ENCODE measurements at places on chromosomes 4 and X. TPM values are rescaled to one million over a fixed set of nuclear protein-coding genes. Genes with fewer than 3 reads are reported as not detected.

NR3C2 gene
- total RNA-seq, result 34.9 TPM

DCAF8L2 gene
- not detected for total RNA-seq

DNA sequence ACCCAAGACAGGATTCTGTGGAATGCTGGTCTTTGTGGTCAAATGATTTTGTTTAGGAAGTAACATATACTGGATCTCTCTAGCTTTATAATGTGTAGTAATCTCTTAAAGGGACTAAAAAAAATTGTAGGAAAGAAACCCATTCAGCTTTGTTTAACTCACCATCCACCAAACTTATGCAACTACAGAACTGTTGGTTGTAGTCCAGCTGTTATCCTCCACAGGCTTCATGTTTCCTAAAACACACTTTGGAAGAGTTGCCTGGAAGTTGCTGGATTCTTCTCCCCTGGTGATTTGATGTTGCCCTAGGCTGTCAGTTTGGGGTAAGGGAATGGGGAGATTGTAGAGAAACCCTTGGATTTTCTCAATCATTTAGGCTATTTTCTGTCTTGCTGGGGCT is 89.3 kb downstream of the RLIM start:
- no peak for DNase-seq
- H3K27me3 ChIP-seq, result no peaks in the 10 kb centered on the region
- H3K4me1 ChIP-seq, result no peaks in the 10 kb centered on the region
- no peak overlapping the region for H3K27ac ChIP-seq
- H3K36me3 ChIP-seq, result no peaks in the 10 kb centered on the region

- H3K27ac ChIP-seq, result no peak overlapping the region
- H3K27me3 ChIP-seq, result no peaks in the 10 kb centered on the region
- no peaks in the 10 kb centered on the region for H3K4me1 ChIP-seq
- H3K36me3 ChIP-seq, result no peaks in the 10 kb centered on the region
- DNase-seq, result no peak
- no peak overlapping the region for H3K4me3 ChIP-seq
Observed at GRCh38 chrX:66022632-66023384, 17.1 kb downstream of the VSIG4 start.

CHST7 gene
- 10.2 TPM for total RNA-seq

TCEAL3 gene
- 64.0 TPM for total RNA-seq

GRCh38 chrX:7316887-7317286 is 168.9 kb upstream of the PUDP start:
- H3K4me3 ChIP-seq, result no peak overlapping the region
- H3K36me3 ChIP-seq, result no peaks in the 10 kb centered on the region
- no peak for DNase-seq
- H3K27ac ChIP-seq, result no peak overlapping the region

GRCh38 chr4:102339018-102339417 is 6.3 kb downstream of the SLC39A8 start:
- no peak for DNase-seq
- peaks cover 5% of the 10 kb centered on the region for H3K4me1 ChIP-seq
- no peaks in the 10 kb centered on the region for H3K36me3 ChIP-seq
- no peak overlapping the region for H3K27ac ChIP-seq
- no peak overlapping the region for H3K4me3 ChIP-seq

DNA sequence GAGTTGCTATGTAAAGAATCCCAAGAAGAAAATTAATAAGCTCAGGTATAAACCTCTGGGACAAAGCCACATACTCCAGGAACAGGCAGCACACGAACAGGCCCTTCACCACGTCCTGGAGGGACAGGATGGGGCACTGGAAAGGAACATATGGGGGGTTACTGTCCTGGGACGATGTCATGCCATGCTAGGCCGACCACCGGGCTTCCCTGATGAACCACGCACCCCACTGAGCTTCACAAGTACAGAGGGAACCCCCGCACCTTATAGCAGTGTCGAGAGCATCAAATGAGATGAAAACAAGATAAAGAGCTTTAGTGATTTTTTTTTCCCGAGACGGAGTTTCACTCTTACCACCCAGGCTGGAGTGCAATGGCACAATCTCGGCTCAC is 19.1 kb downstream of the NOP14 start:
- H3K4me3 ChIP-seq, result no peak overlapping the region
- no peak for DNase-seq
- H3K4me1 ChIP-seq, result no peaks in the 10 kb centered on the region

CFP gene
- 11.8 TPM for total RNA-seq

DNA sequence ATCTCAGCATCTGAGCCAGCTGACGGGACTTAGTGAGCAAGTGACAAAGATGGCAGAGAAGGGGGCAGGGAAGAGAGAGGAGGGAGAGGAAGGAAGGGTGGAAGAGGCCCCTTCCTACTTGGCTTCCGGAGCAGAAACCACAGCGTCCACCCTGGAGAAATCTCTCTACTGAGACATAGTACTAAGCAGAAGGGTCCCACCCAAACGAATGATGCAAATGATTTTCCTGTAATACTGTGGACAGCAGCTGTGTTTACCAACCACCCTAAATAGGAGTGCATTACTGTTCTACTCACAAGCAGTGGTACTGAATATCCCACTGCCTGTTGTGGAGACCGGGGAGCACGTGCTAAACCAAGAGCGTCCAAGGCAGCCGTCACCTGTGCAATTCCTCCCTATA is 29.4 kb downstream of the DTHD1 start:
- peak; percentile 71 for DNase-seq
- H3K4me1 ChIP-seq, result no peaks in the 10 kb centered on the region

DNA sequence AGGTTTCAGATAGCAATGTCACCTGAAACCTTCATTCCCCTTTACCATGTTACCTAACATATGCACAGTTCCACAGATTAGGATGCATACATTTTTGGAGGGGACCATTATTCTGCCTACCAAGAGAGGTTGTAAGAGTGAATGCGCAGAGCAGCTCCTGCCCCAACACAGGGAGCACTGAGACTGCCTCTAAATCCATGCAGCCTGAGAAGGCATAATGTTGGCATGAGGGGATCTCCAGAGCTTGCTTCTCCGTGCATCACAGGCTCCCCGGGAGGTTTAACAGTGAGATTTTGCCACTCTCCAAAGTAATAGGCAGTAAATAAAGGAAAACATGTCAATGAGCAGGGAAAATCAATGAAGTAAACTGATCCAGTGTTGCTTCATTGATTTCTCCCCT is 410.8 kb downstream of the PCDH7 start:
- no peak overlapping the region for H3K4me3 ChIP-seq
- H3K36me3 ChIP-seq, result no peaks in the 10 kb centered on the region
- no peak overlapping the region for H3K27ac ChIP-seq
- no peaks in the 10 kb centered on the region for H3K4me1 ChIP-seq

DNA sequence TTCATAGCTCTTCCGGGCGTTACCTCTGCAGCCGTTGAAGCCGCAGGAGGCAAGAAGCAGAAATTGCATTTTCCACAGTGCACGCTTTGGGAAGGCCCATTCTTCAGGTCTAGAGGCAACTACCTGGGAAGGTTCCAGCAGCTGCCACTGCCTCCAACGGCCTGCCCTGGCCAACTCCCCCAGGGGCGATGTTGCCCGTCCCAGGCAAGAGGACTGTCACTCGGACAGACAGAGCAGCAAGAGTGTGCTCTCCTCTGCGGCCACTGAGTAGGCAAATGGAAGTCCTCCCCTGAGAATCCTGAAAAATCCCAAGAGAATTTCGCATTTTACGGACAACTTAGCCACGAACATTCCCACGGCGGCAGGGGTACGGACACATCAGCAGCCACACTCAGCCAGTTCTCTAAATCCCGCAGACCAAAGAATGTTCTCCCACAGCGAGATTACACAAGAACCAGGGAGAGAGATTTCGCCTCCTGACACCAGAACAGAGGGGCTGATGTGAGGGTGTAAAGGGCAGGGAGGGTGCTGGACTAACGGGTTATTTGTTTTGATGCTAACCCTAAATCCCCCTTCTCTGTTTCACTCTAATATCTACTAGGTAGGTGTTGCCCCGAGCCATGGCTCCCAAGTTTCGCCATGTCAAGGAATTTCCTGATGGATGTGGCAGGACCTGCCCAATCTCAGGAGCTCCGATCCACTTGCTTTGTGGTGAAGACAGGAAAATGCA is 63.8 kb downstream of the SEPSECS start:
- H3K27ac ChIP-seq, result no peak overlapping the region
- DNase-seq, result no peak
- no peaks in the 10 kb centered on the region for H3K36me3 ChIP-seq
- no peaks in the 10 kb centered on the region for H3K27me3 ChIP-seq
- peaks cover 7% of the 10 kb centered on the region for H3K4me1 ChIP-seq

TMSB15A gene
- total RNA-seq, result not detected

DRD5 gene
- not detected for total RNA-seq

CLRN2 gene
- total RNA-seq, result not detected

SLC6A8 gene
- 36.7 TPM for total RNA-seq

- H3K27me3 ChIP-seq, result no peaks in the 10 kb centered on the region
- H3K36me3 ChIP-seq, result no peaks in the 10 kb centered on the region
- H3K4me1 ChIP-seq, result no peaks in the 10 kb centered on the region
- H3K27ac ChIP-seq, result no peak overlapping the region
- no peak for DNase-seq
Observed at GRCh38 chr4:11805842-11806241, 377.1 kb upstream of the HS3ST1 start.

ERVMER34-1 gene
- not detected for total RNA-seq

DNA sequence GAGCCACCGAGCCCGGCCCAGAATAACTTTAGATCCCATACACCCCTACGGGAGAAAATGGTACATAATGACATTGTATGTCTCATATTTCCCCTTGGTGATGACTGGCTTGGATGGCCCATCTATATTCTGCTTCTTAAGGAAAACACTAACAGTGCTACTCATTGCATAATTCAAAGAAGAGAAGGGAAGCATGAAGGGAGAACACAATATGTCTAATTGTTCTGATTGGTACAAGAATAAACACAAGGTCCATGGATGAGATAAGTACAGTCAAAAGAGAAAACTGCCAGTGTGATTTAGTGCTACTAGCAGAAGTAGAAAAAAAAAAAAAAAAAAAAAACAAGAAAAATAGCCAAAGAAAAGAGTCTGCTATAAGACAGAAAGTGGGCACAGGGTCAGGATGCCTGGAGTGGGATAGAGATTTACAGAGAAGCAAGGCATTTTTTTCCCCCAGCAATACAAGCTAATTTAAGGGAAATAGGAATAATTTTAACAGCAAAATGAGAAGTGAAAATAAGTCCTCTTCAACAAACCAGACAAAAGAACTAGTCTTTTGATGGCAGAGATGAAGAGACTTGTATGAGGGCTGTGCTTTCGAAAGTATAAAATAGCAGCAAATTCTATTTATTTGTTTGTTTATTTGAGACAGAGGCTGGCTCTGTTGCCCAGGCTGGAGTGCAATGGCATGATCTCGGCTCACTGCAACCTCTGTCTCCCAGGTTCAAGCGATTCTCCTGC is 96.5 kb upstream of the MAP3K15 start:
- H3K27ac ChIP-seq, result no peak overlapping the region
- no peaks in the 10 kb centered on the region for H3K36me3 ChIP-seq
- DNase-seq, result no peak
- no peaks in the 10 kb centered on the region for H3K4me1 ChIP-seq

DNA sequence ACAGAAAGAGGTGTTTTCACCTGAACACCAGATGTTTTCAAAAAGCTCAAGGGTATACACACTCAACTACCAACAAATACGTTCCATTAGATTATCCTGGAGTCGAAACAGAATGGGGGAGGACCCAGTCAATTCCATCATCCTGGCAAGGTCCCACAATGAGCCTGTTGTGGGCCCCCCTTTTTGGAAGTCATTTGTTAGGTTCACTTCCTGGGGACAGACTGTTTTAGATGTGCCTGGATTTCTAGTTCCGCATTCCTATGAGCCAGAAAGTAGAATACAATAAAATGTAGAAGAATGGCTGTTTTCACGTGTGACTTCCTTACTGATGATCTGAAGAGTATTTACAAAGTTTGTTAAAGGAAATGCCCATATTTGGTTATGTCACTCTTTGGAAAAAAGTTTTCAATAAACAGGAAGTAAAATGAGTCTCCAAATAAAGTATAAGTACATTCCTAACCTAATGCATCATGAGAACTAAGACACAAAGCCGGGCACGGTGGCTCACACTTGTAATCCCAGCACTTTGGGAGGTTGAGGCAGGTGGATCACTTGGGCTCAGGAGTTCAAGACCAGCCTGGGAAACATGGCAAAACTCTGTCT is 192.5 kb downstream of the MAML3 start:
- H3K27ac ChIP-seq, result no peak overlapping the region
- DNase-seq, result no peak
- peaks cover 6% of the 10 kb centered on the region for H3K4me1 ChIP-seq

- H3K27me3 ChIP-seq, result no peaks in the 10 kb centered on the region
- H3K36me3 ChIP-seq, result no peaks in the 10 kb centered on the region
- DNase-seq, result no peak
- H3K4me3 ChIP-seq, result no peak overlapping the region
- H3K4me1 ChIP-seq, result peaks cover 15% of the 10 kb centered on the region
Observed at GRCh38 chr4:77039796-77040195, 36.0 kb downstream of the CCNI start.

GRCh38 chr4:88524171-88524570 is 595 bp upstream of the PYURF start:
- peaks cover 6% of the 10 kb centered on the region for H3K36me3 ChIP-seq
- H3K4me3 ChIP-seq, result peak overlapping the region; percentile 72
- H3K27ac ChIP-seq, result peak overlapping the region; percentile 97
- no peaks in the 10 kb centered on the region for H3K27me3 ChIP-seq

Measured in sigmoid colon (tissue), 7 donors.